ENCODE measurements at places on chromosomes 7 and 10.
A peak's percentile ranks its signal among the peaks of the same experiment; 100 is the strongest.

- DNase-seq = no peak
Observed at GRCh38 chr7:27185854-27186667, 1.0 kb upstream of the HOXA11 start.

DNA sequence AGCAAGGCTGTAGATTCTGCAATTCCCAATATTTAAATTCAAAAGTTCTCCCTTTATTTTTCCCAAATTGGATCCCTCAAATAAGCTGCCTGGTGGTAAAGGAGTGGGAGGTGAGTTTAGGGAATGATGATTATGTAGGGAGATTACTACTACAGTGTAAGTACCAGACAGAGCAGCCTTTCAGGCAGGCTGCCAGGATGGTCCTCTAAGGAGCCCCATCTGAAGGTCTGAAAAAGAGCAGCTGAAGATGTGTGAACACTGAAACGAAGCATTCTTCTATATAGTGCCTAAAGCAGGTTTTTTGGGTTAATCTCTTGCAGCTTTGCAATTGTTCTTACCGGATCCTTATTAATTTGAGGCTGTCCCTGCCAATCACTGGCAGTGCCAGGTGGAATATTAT is 84.7 kb downstream of the CREB5 start:
- no peak for DNase-seq

DNA sequence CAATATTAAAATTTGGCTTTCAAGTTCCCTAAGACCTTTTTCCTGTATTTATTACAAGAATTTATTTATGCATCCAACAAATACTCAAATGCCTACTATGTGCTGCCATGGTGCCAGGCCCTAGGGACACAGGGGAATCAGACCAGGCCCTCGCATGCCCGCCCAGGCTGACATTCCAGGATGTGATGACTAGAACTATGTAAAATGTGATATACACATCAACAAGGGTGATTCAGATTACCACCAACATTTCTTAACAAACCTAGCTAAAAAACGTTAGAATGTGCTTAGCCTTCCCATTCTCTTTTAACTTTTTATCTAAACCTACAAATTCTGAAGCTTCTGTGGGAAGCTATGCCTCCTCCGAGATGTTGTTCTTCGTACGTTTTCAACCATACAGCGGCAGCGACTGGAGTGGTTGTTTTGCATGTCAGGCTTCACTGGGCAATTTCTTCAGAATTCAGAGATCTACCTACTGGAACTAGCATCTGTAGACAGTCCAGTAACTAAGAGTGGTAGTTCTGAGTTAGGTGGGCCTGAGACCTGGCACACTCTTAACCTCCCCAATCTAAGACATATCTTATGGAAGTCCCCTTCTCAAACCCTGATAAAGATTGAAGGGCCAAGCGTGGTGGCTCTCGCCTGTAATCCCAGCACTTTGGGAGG is 22.1 kb downstream of the GNA12 start:
- no peak for DNase-seq

GRCh38 chr7:80785961-80786536 is 132.8 kb downstream of the SEMA3C start:
- no peak for DNase-seq

GRCh38 chr10:95405655-95406054 is 114.9 kb upstream of the PDLIM1 start:
- no peak for DNase-seq

DNA sequence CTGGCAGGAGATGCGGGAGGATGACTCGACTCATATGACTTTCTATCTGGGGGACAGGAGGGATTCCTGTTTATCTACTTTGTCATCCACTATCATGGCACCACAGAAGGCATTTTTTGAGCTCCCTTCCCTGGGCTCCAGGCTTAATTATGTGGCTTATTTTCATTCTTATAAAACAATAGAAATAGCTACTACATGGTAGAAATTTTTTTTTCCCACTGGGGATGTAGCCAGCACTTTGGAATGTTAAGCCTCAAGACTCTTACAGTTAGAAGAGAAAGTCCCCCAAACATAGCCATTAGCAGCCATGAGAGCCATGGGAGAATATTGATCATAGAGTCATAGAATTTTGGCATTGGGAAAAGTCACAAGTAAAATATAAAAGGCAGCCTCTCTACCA is 14.6 kb upstream of the FAM180A start:
- no peak for DNase-seq

DNA sequence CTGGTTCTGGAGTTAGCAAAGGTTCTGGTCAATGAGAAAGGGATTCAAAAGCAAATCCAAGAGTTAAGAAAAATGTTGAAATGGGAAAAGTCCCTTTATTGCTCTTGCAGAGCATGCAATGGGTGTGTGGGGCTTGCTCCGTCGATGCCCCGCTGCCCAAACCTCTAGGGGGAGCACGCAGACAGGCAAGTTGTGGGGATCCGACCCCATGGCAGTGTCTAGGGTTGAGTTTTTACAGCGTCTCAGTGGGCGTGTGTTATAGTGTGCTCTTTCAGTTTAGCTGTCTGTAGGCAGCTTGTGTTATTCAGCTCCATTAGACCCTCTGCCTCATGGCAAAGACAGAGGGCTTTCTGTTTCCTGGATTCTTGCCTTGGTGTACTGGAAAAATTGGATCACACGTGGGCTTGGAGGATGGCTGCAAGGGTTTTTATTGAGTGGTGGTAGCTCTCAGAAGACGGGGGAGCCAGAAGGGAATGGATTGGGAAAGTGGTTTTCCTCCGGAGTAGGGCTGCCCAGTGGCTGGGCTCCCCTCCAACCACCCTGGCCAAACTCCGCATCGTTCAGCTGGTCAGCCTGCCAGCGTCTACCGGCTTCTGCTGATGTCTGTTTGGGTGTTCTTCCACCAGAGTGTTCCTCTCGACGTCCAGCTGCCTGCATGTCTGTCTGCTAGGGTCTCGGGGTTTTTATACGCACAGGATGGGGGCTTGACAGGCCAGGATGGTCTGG is 102.3 kb upstream of the PLXDC2 start:
- DNase-seq = no peak

GRCh38 chr10:83582407-83583095 is 556.8 kb upstream of the GHITM start:
- DNase-seq = no peak

- peak; percentile 75 for DNase-seq
Observed at GRCh38 chr7:12403287-12404181, at the start of gene VWDE. Gene VWDE (minus strand): TSS chr7:12403865. CDS start chr7:12403716, 149 bp downstream.

DNA sequence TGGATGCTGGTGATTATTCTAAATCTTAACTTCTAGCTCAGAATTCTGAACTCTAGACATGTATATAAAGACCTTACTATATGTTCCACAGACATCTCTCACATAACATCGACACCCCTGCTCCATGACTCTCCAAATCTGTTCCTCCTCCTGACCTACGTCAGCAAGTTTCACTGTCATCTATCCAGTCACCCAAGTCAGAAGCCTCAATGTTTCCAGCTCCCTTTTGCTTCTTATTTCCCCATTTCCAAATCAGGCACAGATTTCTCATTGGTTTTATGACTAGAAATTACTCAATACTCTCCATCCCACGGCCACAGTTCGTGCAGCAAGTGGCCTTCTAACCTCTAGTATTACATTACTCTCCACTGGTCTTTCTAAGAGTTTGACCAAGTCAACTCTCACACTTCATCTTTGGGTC is 28.5 kb downstream of the EPC1 start:
- no peak for DNase-seq

GRCh38 chr10:43000021-43000411 is 76.9 kb upstream of the RET start:
- no peak for DNase-seq

DNA sequence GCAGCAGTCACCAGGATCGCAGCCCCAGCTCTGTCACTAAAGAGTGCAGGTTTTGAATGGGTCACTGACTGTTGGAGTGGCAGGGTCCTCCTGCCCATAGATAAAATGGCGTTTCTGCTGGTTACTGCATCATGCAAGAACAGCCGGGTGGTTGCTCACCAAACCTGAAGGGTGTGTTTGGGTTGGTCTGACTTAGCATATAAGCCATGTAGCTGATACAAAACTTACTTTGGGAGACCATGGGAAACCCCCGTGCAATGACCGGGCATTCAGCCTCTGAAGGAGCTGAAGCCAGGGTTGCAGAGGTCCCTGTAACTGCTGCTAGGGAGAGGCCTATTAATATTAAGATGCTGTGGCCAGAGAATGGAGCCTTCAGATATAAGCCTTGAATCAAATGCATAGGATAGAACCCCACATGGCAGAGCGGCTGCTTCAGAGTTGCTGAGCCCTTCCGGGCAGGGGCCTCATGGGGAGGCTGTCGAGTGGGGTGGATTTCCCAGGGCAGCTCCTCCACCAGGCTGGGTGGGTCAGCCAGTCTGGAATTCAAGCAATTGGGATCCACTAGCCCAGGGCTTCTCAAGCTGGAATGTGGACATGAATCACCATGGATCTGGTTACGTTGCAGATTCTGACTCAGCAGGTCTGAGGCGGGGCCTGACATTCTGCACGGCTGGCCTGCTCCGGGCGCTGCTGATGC is 70.9 kb upstream of the CTBP2 start:
- DNase-seq = no peak

- no peak for DNase-seq
Observed at GRCh38 chr7:106068986-106069385, 43.1 kb downstream of the SYPL1 start.

- peak; percentile 42 for DNase-seq
Observed at GRCh38 chr7:41892356-41893100, 189.6 kb upstream of the INHBA start.

GRCh38 chr7:22444181-22444971 is 55.6 kb downstream of the STEAP1B start:
- no peak for DNase-seq

DNA sequence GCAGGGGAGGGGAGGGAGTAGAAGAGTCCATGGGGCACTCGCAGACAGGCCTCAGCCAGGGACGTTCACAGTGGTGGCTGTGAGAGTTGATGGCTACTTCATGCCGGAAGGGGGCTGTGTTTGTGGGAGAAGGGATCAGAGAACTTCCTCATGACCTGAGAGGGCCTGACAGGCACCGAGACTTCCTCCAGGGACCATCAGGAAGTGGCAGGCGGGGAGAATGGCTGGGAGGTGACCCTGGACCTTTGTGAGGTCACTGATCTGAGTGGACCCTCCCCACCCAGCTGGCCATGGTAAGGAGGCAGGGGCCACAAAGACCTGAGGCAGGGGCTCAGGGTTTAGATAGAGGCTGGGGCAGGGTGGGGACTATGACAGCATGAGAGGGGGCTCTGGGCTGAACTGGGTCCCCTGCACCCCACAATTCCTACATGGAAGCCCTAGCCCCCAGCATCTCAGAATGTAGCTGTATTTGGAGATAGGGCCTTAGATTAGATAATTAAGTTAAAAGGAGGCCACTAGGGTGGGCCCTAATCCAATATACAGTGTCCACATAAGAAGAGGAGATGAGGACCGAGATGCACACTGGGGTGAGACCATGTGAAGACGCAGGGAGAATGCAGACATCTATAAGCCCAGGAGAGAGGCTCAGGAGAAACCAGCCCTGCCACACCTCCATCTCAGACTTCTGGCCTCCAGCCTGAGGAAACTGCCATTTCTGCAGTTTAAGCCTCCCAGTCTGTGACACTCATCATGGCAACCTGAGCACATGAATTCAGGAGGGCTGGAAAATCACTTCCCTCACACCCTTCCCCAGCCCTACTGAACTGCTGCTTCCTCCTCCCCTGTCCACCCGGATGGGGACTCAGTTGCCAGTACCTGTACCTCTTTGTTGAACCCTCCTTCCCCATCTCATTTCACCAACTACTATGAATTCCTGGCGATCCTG is 273.9 kb upstream of the ZNF32 start:
- DNase-seq = no peak

GRCh38 chr7:131244259-131244852 is 83.3 kb upstream of the MKLN1 start:
- no peak for DNase-seq

GRCh38 chr10:5723692-5724091 is 39.1 kb downstream of the TASOR2 start:
- no peak for DNase-seq

DNA sequence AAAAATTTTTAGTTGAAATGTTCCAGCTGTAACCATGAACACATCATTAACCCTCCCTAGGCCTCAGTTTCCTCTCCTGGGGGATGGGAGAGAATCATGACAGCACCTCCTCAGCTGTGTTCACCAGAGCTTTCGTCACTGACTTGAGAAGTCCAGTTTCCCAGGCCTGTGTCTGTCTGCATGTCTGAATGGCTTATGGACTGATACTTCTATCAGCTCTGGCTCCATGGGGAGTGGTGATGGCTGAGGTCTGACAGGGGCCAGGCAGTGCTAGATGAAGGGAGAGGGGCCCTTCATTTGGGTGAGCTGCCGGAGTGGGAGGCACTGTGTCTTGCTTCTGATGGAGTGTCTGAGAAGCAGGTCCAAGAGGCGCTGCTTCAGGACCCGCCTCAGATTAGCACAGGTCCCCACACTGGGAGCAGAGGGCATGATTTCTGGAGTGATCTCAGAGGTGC is 192.9 kb downstream of the PTPN20 start:
- DNase-seq = no peak

DNA sequence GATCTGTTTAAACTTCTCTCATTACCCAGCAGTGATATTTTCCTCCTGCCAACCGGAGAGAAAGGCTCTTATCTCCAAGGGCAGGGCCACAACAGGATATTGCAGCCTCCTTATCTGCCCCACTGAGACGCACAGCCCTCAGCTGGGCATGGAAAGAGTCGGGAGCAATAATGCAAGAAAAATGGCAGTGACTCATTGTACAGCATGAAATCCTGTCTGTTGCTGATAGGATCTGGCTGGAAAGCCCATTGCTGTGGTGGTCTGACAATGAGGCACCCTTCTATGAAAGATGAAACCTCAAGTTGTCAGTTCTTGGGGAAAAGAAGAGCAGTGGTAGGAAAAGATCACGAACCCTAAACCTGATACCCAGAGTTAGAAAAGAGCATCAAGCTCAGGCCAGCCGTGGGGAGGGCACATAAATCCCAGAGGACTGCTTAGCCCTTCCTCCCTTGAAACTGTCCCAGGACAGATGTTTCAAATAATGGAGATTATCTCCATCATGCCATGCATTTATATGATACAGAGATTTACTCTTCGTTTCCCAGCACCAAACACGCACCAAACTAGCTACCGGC is 47.0 kb upstream of the FIGNL1 start:
- no peak for DNase-seq

Measured in SK-N-DZ (cell line).